ENCODE measurements at places on chromosomes 7 and 10.

GRCh38 chr7:75966190-75966961, 28.0 kb downstream of the TMEM120A start:
- DNase-seq: no peak

- no peak for DNase-seq
Measured at GRCh38 chr7:72111086-72111485, 301.1 kb downstream of the CALN1 start.

- no peak for DNase-seq
Measured at GRCh38 chr7:127018889-127019288, 233.9 kb downstream of the GRM8 start.

DNA sequence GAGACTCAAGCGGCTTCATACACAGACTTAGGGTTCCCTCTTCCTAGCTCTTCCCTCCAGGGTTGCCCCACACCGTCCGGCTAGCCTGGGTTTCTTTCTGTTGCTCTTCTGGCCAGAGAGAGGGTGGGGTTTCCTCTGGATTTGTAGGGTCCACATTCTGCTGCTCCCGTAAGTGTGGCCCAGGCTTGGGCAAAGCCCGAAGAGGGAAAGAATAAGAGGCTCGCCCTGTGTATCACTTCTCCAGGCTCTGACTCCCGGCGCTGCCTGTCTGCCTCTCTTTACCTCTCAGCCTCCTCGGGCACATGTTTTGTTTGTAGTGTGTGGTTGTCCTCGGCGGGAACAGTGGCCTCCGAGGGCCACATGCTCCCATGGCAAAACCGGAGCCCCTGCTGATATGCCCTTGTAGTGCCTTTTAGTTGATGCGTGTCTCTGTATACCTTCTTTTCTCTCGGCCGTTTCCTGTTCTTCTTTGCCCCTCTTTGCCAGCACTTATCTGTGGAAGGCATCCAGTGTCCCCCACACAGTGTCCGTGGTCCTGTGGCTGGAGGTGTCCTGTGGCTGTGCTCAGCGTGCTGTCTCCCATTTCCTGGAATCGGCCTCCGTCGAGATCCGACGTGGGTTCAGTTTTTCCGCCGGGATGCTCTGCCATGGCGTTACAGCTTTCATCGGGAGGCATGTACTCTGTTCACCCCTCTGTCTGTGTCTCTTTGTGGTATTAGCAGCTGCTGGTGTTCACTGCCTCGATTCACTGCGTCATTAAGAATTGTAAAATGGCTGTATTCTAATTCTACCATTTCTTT, 102.9 kb downstream of the INPP5A start:
- no peak for DNase-seq

- DNase-seq: no peak
Measured at GRCh38 chr10:132417257-132417910, 20.4 kb downstream of the PWWP2B start.

- no peak for DNase-seq
Measured at GRCh38 chr7:26286157-26286556, 5.5 kb upstream of the SNX10 start.

GRCh38 chr10:17125206-17125893, 4.3 kb downstream of the CUBN start:
- DNase-seq: no peak

DNA sequence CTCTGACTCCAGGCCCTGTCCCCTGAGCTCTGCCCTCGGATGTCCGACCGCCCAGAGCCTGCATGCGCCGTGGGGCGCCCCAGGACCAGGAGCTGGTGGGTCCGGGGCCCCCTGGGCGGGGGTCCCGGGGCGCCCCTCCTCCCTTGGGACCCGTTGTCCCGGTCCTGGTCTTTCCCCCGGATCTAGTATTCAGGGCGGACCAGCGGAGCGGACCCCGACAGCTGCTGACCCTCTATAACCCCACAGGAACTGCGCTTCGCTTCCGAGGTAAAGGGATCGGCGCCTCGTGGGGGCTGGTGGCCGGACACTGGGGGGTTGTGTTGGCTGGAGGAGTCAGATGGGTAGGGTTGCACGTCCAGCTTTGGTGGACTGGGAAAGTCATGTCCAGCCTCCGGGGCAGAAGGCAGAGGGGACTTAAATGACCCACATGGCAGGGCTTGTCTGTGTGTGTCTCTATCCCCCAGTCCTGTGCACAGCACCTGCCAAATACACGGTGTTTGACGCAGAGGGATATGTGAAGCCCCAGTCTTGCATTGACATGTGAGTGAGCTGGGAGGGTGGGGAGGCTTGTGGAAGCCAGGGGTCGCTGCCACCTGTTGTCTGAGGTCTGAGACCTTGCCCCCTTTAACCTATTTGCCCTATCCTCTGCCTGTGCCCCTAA, 520 bp downstream of the MOSPD3 start:
- DNase-seq: no peak

DNA sequence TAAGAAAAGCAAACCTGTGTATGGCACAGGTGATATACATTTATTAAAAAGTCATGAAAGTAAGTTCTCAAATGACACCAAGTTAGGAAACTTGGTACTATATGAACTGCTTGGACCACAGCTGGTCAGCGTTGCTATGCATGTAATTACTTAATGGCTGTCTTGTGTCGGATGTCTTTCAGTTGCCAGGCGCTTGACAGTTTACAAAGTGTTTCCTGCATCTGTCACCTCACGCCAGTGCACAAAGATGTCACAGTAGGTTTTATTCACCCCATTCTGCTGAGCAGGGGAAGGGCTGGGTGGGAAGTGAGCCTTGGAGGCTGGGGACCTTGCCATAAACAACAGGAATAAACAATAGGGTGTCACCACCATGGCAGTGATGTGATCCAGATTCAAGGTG, 35.8 kb downstream of the ADAM12 start:
- DNase-seq: no peak

- DNase-seq: no peak
Measured at GRCh38 chr10:120612756-120613155, 155.7 kb downstream of the PLPP4 start.

GRCh38 chr10:70604106-70604505, 1.6 kb upstream of the PRF1 start:
- DNase-seq: no peak

DNA sequence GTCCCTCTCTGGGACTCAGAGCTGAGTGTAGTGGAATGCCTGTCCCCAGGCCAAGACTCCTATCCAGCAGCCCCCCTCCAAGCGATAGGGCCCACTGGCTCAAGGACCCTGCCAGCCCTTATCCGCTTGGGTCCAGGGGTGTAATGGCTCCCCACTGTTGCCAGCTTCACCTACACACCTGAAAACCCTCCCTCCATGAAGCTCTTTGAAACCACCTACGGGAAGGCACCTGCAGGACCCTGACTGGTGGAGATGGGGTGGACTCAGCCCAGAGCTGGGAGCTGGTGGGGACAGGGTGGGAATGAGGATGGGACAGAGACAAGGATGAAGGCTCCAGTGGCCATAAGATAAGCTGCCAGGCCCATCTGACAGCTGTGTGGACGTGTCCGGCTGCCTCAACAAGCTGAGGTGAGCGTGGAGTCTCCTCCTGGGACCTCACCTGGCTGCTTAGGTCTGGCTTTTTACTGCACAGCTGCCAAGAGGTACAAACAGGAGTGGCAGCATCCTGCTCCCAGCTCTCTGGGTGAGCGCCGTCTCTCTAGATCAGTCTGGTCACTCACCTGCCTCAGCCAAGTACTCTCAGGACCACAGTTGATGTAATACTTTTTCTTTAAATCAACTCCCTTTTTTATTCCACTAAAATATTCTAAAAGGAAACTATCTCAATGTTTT, 41.9 kb downstream of the DRGX start:
- no peak for DNase-seq

GRCh38 chr7:84170646-84171045, 23.9 kb downstream of the SEMA3A start:
- no peak for DNase-seq

- no peak for DNase-seq
Measured at GRCh38 chr10:20890491-20891337, 6.4 kb downstream of the NEBL start.

- no peak for DNase-seq
Measured at GRCh38 chr10:12391206-12391605, 41.9 kb downstream of the CAMK1D start.

DNA sequence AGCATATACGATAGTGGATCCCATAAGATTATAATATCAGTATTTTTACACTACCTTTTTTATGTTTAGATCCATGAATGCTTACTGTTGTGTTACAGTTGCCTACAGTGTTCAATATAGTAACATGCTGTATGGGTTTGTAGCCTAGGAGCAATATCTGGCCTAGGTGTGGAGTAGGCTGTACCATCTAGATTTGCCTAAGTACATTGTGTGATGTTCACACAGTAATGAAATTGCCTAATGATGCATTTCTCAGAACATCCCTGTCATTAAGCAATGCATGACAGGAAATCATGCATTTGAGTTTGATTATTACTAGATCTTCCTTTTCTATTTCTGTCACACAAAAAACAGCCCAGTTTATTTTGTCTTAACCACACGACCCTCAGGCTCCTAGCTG, 14.5 kb downstream of the CBX3 start:
- no peak for DNase-seq

GRCh38 chr10:68253346-68253745, 21.4 kb upstream of the ATOH7 start:
- no peak for DNase-seq

- DNase-seq: no peak
Measured at GRCh38 chr7:139869886-139870285, 40.8 kb downstream of the TBXAS1 start.

GRCh38 chr10:21355591-21356011, 169.9 kb downstream of the SKIDA1 start:
- no peak for DNase-seq

GRCh38 chr7:121352323-121352722, 23.5 kb downstream of the WNT16 start:
- no peak for DNase-seq

DNA sequence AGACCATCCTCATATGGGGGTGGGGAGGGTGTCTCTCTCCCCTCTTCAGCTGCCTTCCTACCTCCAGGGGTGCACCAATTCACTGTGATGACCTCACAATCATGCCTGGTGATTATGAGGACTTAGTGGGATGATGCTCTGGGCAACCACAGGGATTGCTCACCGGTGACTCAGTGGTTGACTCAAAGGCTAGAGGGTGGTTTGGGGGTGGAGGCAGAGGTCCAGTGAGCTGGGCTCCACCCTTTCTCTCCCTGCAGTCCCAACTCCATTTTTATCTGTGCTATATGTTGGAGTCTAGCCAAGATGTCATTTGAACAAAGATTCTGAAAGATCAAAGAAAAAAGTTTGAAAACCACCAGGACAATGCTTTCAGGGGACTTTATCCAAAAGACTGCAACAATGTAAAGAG, 286.9 kb downstream of the KCNMA1 start:
- peak; percentile 95 for DNase-seq

DNA sequence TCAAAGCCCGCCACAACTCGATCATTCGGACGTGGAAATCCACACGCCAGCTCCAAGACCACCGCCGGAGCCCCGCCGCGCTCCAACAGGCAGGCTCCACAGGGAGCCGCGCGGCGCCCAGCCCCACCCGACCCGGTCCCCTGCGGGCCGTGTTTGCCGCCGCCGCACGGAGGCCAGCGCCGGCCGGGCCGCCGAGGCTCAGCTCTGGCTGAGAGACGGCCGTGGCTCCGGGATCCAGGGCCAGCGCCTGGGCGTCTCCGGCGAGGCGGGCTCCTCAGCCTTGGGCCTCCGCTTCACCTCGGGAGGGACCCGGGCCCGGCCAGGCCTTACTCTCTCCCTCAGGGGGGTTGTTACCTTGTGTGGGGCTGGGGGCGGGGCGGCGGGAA, 333 bp downstream of the SMNDC1 start:
- no peak for DNase-seq

DNA sequence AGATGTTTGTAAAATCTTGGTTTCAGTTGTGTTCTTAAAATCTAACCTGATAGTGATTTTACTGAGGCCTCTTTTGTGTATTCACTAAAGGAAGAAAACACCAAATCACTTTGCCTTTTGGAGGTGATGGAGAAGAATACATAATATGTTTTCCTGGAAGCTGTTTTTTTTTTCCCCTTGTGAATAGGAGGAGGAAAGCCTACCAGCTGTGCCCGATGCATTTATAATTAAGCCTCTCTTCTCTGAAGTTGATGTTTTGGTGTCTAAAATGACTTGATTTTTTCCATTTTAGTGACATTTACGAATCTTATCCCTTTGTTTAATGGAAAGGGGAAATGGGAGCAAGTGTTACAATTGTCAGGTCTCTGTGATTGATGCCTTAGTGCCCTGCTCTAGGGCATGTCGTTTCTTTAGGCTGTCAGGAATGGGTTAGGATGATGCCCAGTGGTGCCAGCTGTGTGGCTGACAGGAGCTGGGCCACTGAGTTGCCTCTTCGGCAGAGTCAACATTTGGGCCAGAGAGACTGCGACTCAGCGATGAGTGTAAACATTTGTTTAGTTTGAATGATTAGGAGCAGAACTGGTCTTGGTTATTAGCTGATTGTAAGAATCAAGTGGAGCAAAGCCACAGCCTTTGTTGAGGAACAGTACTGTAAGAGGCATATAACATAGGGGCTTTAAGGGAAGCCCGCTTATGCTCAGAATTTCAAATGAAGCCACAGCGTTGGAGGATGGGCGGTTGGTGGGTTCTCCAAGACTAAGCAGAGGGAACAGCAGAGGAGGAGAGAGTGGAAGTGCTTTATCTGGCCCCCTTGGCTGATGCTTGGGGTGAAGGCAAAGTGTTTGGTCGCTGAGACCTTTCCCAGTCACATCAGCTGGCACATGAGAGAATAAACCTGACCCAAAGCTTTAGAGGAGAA, 81.6 kb downstream of the CDK14 start:
- DNase-seq: no peak

DNA sequence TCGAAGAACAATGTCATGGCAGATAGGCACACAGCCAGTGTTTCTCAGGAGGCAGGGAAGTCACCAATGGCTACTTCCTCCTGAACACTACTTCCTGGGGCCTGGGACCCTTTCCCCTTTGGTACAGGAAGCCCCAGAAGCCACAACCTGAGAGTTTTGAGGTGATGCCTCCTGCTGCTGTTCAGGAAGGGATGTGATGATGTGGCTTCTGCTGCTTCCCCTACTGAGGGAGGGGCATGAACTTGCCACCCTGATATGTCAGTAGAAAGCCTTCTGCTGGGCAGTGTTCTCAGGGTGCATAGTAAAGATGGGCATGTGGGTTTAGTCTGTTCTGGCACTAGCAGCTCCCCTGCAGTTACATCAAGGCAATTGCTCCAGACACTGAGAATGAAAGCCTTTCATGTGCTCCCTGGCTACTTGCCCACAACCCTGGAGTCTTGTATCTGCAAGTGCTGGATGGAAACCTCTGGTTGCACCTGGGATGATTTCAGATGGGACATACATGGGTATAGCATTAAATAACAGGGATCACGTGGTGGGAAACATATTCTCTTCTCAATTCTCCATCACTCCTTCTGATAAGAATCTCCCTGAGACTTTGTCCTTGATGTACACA, 69.3 kb downstream of the ADRA2A start:
- no peak for DNase-seq

DNA sequence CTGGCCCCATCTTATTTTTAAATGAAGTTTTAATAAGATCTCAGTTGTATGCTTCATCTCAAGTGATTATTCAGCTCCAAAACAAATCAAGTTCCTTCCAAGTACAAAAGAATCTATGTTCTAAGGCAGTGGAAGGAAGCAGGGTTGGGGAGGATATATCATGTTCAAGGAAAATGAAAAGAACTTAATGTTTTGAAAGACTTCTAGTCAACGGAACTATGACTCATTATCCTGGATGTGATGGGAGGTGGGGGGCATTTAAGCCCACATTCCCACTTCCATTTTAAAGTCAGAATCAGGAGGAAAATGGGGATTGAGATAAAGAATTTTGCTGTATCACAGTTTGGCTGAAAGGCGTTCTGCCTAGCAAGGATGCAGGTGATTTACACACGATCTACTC, 59.4 kb downstream of the FANK1 start:
- DNase-seq: no peak

All from HS-5 (cell line).